ENCODE measurements at places on chromosomes 2 and 18.

DNA sequence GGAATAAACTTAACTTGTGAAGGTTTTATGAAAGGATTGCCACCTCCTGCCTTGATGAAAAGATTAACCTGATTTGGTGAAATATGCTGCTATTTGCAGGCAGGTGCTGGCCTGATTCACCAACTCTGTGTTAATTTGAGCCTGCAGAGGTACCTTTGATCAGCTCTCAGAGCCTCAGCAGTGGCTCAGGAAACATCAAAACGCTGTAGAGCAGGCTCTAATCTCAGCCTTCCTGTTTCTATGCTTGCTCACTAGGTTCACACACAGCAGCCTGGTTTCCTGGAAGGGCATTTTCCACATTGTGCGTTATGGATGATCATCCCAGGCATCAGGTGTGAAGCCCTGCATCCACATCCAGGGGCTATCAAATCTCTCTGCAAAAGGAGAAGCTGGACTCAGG, 16.9 kb downstream of the TGIF1 start:
- no peak for DNase-seq

DNA sequence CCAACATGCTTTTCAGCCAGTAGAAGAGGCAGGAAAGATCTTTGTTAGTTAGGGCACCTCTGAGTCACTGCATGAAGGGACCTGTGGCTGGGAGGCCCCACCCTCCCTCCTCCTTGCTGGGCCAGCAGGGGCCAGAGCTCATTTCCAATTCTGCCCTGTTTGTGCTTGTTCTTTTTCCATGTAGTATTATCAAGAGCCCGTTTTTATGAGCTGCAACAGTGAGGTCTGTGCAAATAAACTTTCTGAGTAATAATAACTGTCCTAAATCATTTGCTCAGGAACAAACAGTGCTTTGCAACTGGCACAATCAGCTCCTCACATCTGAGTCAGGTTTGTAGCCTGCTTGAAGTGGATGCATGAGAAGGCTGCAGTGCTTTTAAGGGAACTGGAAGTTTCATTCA, 128.0 kb downstream of the ARL4C start:
- DNase-seq: peak; percentile 50

DNA sequence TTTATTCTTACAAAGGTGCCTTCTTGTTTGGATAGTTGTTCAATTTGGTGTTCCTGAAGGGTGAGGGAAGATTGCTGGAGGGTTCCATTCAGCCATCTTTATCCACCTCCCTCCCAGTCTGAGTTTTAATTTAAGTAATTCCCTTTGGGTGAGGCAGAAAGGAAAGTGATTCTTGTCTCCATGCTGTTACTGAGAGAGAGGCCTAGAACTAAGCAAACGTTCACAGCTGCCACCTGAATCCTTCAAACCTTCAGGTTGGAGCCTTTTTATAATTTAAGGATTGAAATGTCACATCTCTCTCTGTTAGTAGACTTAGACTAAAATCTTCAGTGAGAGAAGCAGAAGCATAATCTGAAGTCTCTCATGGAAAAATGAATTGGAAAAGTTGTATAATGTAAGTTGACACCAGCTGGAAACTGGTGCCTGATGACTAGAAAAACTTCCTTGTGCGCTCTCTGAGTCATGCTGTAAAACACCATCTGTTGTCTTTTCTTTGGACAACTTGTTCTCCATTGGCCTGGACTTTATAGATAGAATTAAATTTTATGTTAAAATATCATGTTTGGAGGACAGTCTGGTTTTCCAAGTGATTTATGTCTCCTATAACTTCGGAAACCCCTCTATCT, 14.6 kb downstream of the STRADB start:
- DNase-seq: no peak

DNA sequence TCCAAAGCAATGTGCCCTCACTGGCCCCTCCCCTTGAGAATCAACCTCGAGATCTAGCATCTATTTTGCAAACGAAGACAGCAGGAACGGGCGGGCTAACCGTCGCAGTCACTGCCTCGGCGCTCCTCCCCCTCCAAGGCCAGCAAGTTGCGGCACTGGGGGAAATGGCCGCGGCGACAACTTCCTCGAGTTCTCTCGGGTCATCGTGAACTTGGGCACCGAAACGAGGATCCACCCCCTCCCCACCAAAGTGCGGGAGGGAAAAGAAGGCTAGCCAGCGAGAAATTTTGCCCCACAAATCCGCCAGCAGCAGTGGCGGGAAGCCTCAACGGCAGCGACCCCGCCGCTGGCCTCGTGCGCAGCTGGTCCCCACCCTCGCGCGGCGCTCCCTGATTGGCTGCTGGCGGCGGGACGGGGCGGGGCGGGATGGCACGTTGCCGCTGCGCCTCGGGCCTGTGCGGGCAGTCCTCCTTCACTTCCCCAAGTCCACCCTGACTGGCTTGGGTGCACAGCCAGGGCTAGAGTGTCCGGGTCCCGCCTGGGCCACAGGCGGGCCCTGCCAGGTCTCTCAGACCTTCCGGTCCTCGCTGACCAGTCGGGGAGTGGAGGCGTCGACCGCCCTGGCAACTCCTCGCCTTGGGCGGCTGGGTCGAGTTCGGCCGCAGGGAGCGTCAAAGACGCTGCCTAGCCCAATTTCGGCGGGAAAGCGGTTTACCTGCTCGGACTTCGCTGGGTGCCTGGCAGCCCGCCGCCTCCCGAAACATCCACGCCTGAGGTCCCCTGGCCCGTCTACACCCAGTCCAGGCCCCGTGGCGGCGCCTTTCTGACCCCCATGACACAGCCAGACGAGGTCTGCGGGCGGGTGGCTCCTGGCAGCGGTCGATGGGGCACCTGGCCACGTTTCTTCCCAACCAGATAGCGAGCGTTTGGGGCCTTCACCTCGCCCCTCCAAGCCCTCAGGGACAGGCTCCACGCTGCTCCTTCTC, at the start of gene BOLL:
Gene BOLL (minus strand): TSS at position 364 of the 986 bp plus-strand sequence. CDS start 3,469 bp downstream, outside the sequence.
- DNase-seq: no peak

DNA sequence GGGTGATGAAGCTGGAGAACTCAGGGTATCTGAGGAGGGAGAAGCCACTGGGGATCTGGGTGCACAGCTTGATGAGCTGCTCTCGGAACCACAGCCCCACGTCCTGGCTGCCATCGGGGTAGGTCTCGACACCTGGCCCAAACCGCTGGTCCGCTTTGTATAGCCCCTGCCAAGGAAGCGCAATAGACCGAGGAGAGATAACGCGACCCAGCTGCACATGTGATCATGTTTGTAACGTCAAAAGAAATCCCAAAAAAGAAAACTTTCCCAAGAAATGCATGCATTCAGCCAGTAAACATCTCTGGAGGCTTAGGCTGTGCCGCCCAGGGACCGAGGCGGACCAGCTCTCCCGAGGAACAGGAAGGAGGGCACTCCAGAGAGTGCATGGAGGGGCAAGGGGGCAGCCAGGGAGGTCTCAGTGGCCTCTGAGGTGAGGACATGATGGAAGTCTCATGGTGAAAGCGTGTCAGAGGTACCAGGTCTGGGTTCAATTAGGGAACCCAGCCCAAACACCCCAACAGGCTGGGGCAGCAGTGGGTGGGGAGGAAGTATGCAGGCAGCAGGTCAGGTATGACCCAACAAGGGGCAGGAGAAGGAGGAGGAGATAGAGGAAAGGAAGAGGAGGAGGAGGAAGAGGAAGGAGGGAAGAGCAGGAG, 28.3 kb downstream of the ANKMY1 start:
- no peak for DNase-seq

- DNase-seq: no peak
Measured at GRCh38 chr2:85160966-85161960, 28.1 kb downstream of the TCF7L1 start.

GRCh38 chr2:241888641-241889040, 19.1 kb downstream of the RTP5 start:
- DNase-seq: no peak

Data from CD4-positive, alpha-beta T cell treated with Interleukin-4 for 1 hour (primary cell).